ENCODE measurements at places on chromosomes 2 and 18. TPM values are rescaled to one million over a fixed set of nuclear protein-coding genes. Genes with fewer than 3 reads are reported as not detected.

GRCh38 chr18:10111944-10112343 is 198.1 kb downstream of the VAPA start:
- DNase-seq, result no peak

GRCh38 chr2:120318626-120319025 is 27.3 kb upstream of the INHBB start:
- no peak for DNase-seq

DNA sequence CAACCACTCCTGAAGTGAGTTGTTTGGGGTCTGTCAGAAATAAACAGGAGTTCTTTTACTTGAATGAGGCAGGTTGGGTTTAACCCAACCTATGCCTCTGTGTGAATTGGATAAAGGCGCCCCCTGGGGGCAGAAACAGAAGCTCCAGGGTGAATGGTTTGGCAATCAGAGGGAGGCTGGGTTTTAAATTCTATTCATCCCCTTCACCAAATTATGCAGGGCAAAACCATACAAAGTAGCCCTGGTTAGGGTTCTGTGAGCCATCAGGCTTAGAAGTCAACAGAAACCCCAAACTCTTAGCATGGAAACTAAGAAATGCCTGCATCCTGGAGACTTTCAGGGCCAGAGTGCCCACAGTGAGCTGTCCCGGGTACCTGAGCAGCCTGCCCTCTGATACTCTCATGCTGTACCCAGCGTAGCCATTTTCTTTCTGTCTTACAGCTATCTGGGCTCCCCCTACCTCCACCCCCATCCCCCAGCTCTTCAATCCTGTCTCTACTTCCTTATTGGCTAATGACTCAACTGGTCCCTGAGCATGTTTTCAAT is 241.5 kb downstream of the ICOS start:
- peak; percentile 34 for DNase-seq

GRCh38 chr2:225041851-225042799 is at the start of gene DOCK10:
Gene DOCK10, minus strand, starts transcription at chr2:225042468. Its CDS starts 94 bp downstream, at chr2:225042374.
- DNase-seq, result peak; percentile 17

- no peak for DNase-seq
These were observed 48.1 kb downstream of the TPGS2 start for GRCh38 chr18:36780748-36781147.

Gene MOB1A
- total RNA-seq, result 112 TPM

Gene CCDC138
- 10.6 TPM for total RNA-seq

Gene FASTKD2
- total RNA-seq, result 24.1 TPM

Gene MALL
- 114 TPM for total RNA-seq

GRCh38 chr2:56230156-56230555 is 46.4 kb downstream of the CCDC85A start:
- peak; percentile 77 for DNase-seq

- DNase-seq, result no peak
These were observed 38.9 kb downstream of the SYT4 start for GRCh38 chr18:43238429-43238828.

GRCh38 chr18:13537022-13537780 is 189.2 kb downstream of the FAM210A start:
- DNase-seq, result no peak

Gene KRTCAP3
- 4.6 TPM for total RNA-seq

DNA sequence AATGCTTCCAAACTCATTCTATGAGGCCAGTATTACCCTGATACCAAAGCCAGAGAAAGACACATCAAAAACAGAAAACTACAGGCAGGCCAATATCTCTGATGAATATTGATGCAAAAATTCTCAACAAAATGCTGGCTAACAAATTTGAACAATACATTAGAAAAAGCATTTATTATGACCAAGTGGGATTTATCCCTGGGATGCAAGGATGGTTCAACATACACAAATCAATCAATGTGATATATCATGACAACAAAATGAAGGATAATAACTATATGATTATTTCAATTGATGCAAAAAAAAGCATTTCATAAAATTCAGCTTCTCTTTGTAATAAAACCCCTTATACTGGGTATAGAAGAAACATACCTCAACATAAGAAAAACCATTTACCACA is 550.9 kb downstream of the ADCYAP1 start:
- DNase-seq, result no peak

GRCh38 chr2:179951680-179952079 is 55.4 kb downstream of the CWC22 start:
- no peak for DNase-seq

DNA sequence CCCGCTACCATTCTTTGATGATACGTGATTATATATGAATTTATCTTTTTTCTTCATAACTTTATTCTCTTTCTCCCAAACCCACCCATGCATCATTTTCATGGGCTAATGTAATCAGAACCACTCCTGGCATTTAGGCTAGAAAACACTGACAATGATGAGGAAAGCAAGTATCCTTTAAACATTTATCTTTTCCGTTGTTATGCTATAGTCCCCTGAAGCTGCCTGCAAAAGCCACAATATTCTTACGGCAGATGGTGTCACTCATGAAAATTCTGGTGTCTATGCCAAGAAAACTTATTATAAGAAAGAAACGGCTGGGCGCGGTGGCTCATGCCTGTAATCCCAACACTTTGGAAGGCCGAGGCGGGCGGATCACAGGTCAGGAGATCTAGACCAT is 221.8 kb upstream of the CTAGE1 start:
- no peak for DNase-seq

Data from endothelial cell of umbilical vein (primary cell).